ENCODE measurements at places on chromosomes 3 and 15.

GRCh38 chr3:134473868-134474546, 11.8 kb downstream of the ANAPC13 start:
- H3K36me3 ChIP-seq = peaks cover 6% of the 10 kb centered on the region
- H3K27me3 ChIP-seq = no peaks in the 10 kb centered on the region
- H3K27ac ChIP-seq = no peak overlapping the region
- H3K4me3 ChIP-seq = no peak overlapping the region

DNA sequence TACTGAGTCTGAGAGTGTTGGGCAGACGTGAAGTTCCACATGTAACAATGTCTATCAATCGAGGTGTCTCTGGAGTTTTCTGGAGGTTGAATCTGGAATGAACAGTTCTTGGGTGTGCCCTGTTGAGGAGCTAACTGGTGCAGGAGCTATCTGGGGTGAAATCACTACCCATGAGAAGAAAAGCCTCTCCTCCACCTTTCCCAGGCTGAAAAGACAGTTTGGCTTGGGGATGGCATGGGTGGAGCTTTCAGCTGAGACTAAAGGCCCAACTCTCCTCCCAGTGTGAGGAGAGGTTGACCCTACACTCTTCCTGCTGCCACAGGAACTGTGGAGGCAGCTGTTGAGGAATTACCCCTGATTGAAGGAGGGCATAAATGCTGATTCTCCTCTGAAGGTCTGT, 54.4 kb upstream of the LRRFIP2 start:
- H3K27me3 ChIP-seq = no peaks in the 10 kb centered on the region
- H3K4me1 ChIP-seq = peaks cover 35% of the 10 kb centered on the region
- no peaks in the 10 kb centered on the region for H3K36me3 ChIP-seq

GRCh38 chr3:41120460-41120859, 78.8 kb upstream of the CTNNB1 start:
- H3K27me3 ChIP-seq = no peaks in the 10 kb centered on the region
- DNase-seq = no peak
- H3K4me1 ChIP-seq = peaks cover 11% of the 10 kb centered on the region
- H3K27ac ChIP-seq = no peak overlapping the region
- H3K36me3 ChIP-seq = no peaks in the 10 kb centered on the region
- no peak overlapping the region for H3K4me3 ChIP-seq

DNA sequence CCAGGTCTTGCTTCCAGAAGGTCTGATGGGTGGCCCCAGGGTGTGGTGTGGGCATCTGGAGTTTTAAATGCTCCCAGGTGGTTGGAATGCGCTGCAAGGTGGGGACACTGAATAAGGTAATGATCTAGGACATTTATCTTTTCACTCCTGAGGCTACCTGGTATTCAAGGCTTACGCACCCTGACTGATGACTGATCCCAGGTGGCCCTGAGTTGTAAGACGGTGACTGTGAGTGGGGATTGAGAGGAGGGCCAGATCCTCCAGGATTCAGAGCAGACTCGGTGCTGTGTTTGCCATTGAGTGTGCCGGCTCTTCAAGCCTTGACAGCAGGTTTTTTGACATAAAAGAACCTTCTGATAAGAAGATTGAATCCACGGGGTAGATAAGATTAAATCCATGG, 40.3 kb downstream of the SLC6A20 start:
- peaks cover 6% of the 10 kb centered on the region for H3K4me1 ChIP-seq
- no peak for DNase-seq
- no peak overlapping the region for H3K4me3 ChIP-seq

DNA sequence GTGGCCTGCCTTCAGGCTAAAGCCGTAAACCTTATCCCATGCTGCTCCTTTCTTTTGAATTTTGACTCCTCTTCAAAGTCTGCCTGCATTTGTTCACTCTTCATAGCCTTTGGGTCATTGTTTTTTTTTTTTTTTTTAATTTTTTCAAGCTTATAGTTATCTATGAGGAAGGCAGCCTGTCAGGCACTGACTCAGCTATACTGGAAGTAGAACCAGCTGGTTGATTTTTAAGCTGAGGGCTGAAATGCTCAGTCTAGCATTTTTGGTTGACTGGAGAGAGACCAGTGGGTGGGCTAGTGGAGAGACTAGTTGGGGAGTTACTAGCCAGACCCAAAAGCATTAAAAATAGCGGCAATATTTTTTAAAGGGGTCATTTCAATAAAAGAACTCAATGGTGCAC, 44.1 kb downstream of the C3orf20 start:
- no peak for DNase-seq
- no peak overlapping the region for H3K4me3 ChIP-seq
- no peak overlapping the region for H3K27ac ChIP-seq
- peaks cover 4% of the 10 kb centered on the region for H3K4me1 ChIP-seq
- no peaks in the 10 kb centered on the region for H3K36me3 ChIP-seq
- no peaks in the 10 kb centered on the region for H3K27me3 ChIP-seq

Data from thymus (tissue), 14 donors.